Muscle of leg (tissue), 16 donors: ENCODE measurements at places on chromosomes 12 and 14.
A peak's percentile ranks its signal among the peaks of the same experiment; 100 is the strongest.

- DNase-seq = no peak
Observed at GRCh38 chr12:78880078-78880477, 15.5 kb downstream of the SYT1 start.

GRCh38 chr12:1205512-1206060, 214.6 kb downstream of the ERC1 start:
- DNase-seq = no peak

DNA sequence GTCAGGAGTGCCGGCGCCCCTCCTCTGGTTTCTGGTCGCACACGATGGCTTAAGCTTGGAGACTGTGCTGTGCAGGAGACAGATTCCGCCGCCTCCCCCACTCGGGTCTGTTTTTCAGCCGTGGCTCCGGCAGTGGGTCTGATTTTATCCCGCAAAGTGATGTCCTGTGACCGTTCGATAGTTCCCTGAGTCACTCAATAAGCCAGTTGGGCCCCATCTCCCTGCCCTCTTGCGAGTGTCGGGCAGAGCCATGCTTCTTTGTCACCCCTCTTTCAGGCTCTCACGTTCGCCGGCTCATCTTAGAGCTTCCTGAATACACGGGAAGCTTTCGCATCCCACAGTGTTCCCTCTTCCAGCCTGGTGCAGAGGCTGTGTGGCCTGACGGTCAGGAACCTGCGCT, 127.8 kb upstream of the RFLNA start:
- no peak for DNase-seq

DNA sequence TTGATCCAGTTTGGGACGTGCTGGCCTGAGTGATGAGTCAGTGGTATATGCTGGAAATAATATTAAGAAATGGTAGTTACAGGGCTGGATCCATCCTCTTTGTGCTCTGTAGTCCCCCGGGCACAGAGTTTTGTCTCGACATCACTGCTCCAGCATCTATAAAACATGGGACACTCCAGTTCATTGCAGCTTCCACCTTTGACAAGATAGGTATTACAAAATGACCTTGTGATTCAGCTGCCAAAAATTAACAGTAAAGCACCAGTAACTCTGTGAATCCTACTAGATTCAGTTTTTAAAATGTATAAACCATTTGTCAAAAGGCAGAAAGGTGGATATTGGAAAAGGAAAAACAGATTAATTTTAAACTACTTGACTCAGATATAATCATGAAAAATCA, 14.6 kb upstream of the GNG2 start:
- DNase-seq = no peak

- DNase-seq = no peak
Observed at GRCh38 chr12:89597770-89598169, 71.9 kb upstream of the POC1B start.

DNA sequence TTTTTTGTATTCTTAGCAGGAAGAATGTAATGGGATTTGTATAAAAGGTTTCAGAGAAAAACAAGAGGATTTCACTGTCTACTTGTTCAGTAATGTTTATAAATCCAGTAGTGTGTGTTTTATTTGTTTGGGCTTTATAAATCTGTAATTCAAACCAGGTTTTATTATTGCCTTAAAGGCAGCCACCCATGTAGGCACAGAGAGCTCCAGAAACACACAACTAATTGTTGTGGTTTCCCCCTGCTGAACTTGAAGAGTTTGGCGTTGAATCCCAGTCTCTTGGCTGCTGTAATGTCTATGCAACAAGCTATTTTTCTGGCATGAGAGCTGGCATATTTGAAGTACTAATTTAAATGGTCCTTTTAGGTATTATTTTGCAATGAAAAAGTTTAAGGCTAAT, 63.4 kb upstream of the SLCO1C1 start:
- DNase-seq = peak; percentile 41

DNA sequence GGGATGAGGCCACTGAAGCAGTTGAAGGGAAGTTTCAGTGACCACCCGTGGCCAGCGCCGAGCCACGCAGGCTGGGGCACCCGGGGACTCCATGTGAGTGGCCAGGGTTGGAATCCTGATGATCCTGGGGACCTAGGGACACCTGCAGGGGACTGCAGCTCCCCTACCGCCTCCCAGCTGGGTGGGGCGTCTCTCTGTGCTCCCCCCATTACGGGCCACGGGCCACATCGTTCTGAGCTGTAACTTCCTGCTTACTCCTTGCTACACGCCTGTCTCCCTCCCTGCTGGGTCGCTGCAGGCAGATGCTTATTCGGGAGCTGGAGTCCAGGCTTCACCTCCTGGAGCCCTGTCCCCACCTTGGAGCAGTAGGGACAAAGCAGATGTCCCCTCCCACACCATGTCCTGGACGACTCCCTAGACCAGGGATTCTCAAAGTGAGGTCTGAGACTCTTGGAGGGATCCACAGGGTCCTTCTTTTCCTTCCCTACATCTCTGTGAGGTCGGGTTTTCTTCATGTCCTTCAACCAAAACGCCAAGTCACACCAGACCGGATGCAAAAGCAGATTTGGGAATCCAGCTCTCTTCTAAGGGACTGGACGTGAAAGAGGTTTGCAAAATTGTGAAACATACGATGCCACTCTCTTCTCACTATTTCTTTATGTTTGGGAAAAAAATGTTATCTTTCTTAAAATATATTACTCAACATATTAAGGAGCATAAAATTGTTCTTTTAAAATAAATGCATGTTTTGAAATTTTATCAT, 85.9 kb upstream of the NCOR2 start:
- peak; percentile 77 for DNase-seq

GRCh38 chr12:23290627-23291330, 658.7 kb downstream of the SOX5 start:
- DNase-seq = no peak

DNA sequence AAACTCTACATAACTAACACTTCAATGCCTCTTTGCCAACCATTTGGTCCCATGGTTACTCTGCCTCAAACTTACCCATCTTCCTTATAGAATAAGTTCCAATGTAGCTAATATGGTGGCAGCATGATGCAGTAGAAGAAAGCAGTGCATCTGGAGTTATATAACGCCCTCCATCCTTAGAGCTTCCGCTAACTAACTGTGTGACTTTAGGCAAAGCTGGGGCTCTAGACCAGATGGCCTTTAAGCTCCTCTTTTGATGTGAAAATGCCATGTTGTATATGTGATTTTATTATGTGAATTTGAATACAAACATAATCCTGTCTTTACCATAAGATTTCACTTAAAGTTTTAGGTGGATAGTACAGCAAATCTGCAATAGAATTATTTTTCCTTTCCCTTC, 6.1 kb downstream of the ABCD2 start:
- no peak for DNase-seq

GRCh38 chr12:115088328-115088994, 404.5 kb upstream of the TBX3 start:
- no peak for DNase-seq

GRCh38 chr12:96210376-96211055, 16.3 kb downstream of the ELK3 start:
- DNase-seq = no peak

GRCh38 chr14:21014761-21015190, 10.1 kb downstream of the NDRG2 start:
- peak; percentile 93 for DNase-seq

DNA sequence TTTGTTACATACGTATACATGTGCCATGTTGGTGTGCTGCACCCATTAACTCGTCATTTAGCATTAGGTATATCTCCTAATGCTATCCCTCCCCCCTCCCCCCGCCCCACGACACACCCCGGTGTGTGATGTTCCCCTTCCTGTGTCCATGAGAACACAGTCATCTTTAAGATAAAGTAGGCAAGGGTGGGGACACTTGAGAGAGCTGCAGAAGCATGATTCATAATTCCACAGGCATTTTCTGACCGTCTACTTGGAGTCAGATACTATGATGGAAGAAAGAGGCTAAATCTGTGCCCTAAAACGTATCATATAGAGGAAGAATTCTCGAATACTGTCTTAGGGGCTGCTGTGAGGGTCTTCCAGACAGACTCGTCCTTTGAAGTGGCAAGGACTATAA, 145.9 kb upstream of the VASH1 start:
- no peak for DNase-seq

- no peak for DNase-seq
Observed at GRCh38 chr12:115926037-115926670, 351.3 kb downstream of the MED13L start.

- no peak for DNase-seq
Observed at GRCh38 chr14:95611293-95611880, 74.8 kb upstream of the TCL1B start.

GRCh38 chr12:116172224-116172849, 105.2 kb downstream of the MED13L start:
- DNase-seq = no peak

GRCh38 chr14:75448209-75448608, 20.4 kb downstream of the JDP2 start:
- no peak for DNase-seq

GRCh38 chr12:116280595-116281290, 3.2 kb upstream of the MED13L start:
- DNase-seq = no peak

DNA sequence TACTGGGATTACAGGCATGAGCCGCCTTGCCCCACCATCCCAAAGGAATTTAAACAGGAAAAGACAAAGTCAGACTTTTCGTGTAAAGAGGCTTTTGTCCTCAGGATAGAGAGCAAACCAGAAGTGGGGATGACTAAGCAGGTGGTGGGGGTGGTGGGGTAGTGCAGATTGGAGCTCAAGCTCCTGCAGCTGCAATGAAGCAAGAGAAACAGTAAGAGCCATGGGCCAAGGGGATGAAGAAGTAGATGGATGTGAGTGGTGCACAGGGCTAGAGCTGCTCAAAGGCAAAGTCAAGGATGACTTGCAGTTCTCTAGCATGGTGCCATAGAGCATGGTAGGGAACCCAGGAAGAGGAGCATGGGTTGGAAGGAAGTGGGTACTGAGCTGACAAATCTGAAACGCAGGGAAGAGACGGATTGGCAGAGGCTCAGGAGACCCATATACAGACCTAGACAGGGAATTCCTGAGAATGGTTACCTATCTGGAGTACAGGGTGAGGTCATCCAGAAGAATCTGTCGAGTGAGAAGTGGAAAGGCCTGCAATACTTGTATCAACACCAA, 11.4 kb upstream of the RNF34 start:
- no peak for DNase-seq

DNA sequence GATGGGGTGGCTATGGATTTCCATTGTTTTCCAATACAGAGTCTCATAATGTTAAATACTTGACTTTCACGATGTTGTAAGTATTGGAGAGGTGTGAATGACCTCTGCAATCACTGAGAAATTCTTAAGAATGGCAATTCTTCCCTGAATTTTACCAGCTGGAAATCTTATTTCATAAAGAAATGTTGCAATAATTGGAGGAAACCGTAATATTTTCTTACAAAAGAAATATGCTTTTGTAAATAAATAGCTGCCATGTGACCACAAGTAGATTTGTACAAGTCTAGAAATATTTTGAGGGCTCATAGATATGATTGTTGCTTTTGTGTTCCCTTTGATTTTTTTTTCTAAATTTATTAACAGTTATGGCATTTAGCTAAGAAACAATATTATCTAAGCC, 308.7 kb upstream of the ATP2B1 start:
- DNase-seq = no peak

- DNase-seq = no peak
Observed at GRCh38 chr12:12491606-12492005, 71.1 kb downstream of the DUSP16 start.

DNA sequence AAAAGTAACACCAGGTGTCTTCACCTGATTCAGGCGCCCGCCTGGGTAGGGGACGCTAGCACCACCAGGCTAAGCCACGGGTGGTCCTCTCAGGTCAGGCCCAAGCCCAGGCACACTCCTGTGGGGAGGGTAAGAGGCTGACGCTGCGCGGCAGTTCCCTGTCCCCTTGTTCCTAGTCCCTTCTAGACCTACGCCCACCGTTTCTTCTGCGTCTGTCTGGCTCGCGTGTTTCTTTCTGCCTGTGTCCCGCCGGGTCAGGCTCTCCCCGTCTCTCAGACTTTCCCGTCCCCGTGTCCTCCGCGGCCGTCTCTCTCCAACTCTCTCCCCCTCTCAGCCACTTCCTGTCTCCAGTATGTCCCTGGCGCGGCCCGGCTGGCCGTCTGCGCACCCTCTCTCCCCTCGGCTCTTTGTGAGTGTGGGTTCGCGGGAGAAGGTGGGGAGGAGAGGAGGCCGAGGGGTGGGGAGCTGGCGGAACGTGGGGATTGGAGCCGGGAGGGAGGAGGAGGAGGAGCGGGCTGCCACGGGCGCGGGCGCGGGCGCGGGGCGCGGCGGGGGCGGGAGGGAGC, 3.1 kb upstream of the TNS2 start:
- peak; percentile 95 for DNase-seq

DNA sequence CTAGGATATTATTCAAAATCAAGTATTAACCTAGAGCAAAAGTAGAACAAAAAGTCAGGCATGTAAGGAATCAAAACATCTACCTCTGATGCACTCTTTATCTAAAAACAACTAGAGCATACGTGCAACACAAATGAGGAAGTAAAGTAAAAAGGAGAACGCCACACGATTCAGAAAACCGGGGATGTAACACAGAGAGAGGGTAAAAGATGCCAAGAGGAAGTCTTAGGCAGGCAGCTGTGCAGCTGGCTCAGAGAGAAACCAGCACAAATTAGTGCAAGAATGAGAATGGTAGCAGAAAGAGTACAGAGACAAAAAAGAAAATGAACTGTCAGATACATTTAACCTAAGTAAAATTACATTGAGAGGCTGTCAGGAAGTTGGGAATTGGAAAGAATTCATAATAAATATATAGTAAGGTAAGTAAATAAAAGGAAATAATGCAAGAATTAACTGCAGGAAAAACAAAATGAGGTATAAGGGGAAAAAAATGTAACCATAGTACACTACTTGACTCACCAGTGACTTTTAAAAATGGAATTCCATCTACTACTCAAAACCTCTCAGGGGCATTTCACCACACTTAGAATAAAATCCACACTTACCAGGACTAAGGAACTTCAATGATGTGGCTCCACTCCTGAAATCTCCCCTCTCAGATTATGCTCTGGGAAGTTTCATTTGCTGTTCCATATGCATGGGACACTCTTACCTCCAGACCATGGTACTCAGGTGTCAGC, 17.1 kb downstream of the BCAT1 start:
- peak; percentile 71 for DNase-seq

- no peak for DNase-seq
Observed at GRCh38 chr12:118292836-118293235, 79.9 kb downstream of the TAOK3 start.

DNA sequence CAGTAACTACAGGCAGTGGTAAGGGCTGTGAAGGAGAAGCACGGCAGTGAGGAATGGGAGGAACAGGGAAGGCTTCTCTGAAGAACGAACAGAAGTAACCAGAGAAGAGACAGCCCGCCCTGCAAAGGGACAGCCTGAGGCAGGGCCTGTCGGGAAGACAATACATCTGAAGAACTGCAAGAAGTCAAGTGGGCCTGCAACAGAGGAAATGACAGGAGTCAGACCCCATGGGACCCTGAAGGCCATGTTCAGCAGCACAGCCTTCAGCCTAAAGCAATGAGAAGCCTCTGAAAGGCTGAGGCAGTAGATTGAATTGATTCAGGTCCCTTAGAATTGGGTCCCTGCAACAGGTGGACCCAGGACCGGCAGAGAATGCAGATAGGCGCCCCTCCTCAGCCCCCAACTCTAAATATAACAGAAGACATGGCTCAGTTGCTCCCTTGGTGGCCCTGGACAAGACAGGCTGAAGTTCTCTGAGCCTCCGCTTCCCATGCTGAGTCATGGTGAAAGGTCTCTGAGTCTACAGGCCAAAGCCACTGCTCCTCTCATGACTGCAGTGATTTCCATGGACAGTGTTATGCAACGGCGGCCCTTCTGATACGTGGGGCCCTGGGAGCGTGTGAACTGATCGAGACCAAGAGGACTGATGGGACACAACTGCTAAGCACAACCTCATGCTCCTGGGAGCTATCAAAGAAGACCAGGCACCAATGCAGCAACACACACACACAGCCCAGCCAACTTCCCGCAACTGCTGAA, 10.8 kb upstream of the ACTR6 start:
- DNase-seq = peak; percentile 12

GRCh38 chr12:90514325-90514724, 440.7 kb downstream of the CCER1 start:
- peak; percentile 96 for DNase-seq
